ENCODE measurements at places on chromosomes 13 and 19.
A peak's percentile ranks its signal among the peaks of the same experiment; 100 is the strongest.

DNA sequence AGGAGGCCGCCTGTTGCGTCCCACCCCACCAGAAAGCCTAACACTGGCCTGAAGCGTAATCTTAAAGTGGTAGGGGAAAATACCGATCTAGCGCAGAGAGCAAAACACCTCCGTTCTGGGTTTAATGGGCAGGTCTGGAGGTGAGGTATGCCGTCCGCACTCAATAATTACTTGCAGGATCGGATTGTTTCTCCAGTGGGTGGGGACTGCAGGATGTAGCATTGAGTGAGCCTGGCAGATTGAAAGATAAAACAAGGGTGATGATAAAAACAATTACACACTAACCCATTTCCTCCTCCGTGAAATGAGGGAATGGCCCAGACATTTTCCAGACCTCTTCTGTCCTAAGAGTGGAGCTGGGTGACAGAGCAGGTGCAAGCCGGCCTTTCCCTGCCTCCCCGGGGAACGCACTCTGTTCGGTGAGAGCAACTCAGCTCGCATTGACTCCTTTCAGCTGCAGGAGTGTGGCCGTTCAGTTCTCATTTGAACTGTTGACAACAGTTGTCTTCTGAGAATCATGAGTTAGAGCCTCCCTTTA, 110.2 kb upstream of the DOCK9 start:
- no peaks in the 10 kb centered on the region for H3K36me3 ChIP-seq
- H3K27ac ChIP-seq = peak overlapping the region; percentile 63
- H3K4me3 ChIP-seq = peak overlapping the region; percentile 56
- DNase-seq = no peak

- no peaks in the 10 kb centered on the region for H3K4me1 ChIP-seq
- no peak for DNase-seq
- H3K36me3 ChIP-seq = no peaks in the 10 kb centered on the region
- H3K27me3 ChIP-seq = no peaks in the 10 kb centered on the region
- H3K27ac ChIP-seq = no peak overlapping the region
These were observed 5.7 kb downstream of the PEPD start for GRCh38 chr19:33515921-33516320.

- no peaks in the 10 kb centered on the region for H3K27me3 ChIP-seq
- no peaks in the 10 kb centered on the region for H3K4me1 ChIP-seq
- no peak overlapping the region for H3K27ac ChIP-seq
- no peak for DNase-seq
These were observed 77.7 kb downstream of the RYR1 start for GRCh38 chr19:38511074-38511708.

DNA sequence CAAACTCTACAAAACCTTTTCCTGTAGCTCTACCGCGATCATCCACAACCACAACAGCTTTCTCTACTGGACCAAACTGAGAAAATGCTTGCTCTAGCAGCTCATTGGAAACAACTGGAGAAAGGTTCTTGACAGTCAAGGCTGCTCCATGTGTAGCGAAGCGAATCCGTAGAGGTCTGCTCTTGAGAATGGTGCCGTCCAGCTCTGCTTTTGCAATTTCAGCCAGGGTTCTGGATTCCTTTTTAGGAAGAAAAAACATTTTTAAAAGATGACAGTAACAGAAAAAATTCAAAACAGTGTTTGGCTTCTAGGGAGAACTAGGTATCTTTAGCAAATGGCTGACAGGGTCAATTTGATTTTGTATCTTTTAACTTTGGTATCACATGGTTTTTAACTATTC, 10.4 kb downstream of the PSPC1 start:
- no peak overlapping the region for H3K27ac ChIP-seq
- H3K4me3 ChIP-seq = no peak overlapping the region
- no peaks in the 10 kb centered on the region for H3K27me3 ChIP-seq
- no peaks in the 10 kb centered on the region for H3K4me1 ChIP-seq
- no peak for DNase-seq

- H3K4me3 ChIP-seq = no peak overlapping the region
- peak; percentile 35 for DNase-seq
- no peak overlapping the region for H3K27ac ChIP-seq
- peaks cover 14% of the 10 kb centered on the region for H3K4me1 ChIP-seq
- H3K27me3 ChIP-seq = no peaks in the 10 kb centered on the region
These were observed 70.3 kb downstream of the ALOX5AP start for GRCh38 chr13:30805603-30806011.

GRCh38 chr19:57419439-57419838, 8.5 kb downstream of the ZNF17 start:
- peaks cover 16% of the 10 kb centered on the region for H3K36me3 ChIP-seq
- no peak for DNase-seq
- H3K4me3 ChIP-seq = no peak overlapping the region
- no peak overlapping the region for H3K27ac ChIP-seq
- H3K27me3 ChIP-seq = no peaks in the 10 kb centered on the region

DNA sequence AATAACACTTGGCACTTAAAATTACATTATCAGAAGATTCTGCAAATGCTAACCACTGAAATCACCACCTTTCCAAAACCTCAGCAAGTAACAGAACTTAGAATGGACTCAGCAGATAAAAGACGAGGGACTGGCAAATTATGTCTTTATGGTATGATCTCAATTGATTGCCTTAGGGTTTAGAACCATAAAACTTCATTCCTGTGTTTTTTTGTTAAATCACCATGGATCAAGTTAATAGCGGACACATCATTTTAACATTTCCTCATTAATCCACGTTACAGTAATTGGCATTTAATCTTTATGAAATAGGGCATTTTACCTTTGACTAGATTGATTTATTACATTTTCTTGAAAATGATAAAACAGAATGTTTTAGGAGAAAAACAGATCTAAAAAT, 2070.3 kb downstream of the PCDH9 start:
- H3K4me1 ChIP-seq = no peaks in the 10 kb centered on the region
- DNase-seq = no peak
- H3K27ac ChIP-seq = no peak overlapping the region
- no peaks in the 10 kb centered on the region for H3K36me3 ChIP-seq
- H3K4me3 ChIP-seq = no peak overlapping the region
- H3K27me3 ChIP-seq = no peaks in the 10 kb centered on the region

DNA sequence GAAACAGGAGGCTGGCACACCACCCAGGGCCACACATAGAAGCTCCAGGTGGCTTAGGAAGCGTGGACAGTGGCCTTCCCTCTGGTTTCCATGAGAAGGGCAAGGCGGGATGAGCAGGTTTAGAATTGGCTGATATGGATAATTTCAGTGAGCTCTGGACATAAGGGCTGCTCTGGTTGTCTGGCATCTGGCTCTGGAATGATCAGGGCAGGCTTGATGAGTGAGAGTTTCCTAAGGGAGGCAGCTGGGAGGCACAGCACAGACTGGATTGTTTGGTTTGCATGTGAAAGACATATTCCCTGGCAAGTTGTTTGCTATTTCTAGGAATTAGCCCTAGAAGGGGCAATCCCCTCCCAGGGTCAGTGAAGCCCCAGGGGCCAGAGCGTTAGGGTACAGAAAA, 129.5 kb downstream of the ATP8A2 start:
- H3K27ac ChIP-seq = no peak overlapping the region
- peaks cover 3% of the 10 kb centered on the region for H3K27me3 ChIP-seq
- H3K4me1 ChIP-seq = no peaks in the 10 kb centered on the region
- no peak for DNase-seq
- no peaks in the 10 kb centered on the region for H3K36me3 ChIP-seq

DNA sequence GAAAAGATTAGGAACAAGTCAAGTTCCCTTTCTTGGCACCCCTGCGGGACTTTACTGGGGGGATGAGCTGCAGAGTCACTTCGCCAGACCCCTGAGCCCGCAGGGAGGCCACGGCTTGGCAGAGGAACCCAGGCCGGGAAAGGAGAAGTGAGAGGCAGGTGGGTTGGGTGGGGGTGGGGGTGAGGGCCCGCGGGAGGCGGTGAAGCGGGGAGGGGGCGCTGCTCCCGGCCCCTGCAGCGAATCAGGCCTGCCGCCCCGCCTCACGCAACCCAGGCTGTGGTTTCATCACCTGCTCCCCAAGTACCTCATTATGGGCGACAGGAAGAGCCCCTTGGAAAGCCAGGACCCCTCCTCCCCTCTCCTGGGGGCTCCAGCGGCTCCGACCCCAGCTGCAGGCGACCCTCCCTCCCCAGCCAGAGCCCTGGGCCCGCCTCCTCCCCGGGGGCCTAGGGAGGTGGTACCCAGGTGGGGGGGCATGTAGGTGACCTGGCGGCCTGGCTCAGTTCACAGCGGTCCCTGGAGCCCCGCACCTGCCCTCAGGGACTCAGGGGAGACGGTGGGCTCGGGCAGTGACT, 9.5 kb downstream of the MEF2B start:
- no peak for DNase-seq
- H3K27ac ChIP-seq = no peak overlapping the region
- no peaks in the 10 kb centered on the region for H3K27me3 ChIP-seq

DNA sequence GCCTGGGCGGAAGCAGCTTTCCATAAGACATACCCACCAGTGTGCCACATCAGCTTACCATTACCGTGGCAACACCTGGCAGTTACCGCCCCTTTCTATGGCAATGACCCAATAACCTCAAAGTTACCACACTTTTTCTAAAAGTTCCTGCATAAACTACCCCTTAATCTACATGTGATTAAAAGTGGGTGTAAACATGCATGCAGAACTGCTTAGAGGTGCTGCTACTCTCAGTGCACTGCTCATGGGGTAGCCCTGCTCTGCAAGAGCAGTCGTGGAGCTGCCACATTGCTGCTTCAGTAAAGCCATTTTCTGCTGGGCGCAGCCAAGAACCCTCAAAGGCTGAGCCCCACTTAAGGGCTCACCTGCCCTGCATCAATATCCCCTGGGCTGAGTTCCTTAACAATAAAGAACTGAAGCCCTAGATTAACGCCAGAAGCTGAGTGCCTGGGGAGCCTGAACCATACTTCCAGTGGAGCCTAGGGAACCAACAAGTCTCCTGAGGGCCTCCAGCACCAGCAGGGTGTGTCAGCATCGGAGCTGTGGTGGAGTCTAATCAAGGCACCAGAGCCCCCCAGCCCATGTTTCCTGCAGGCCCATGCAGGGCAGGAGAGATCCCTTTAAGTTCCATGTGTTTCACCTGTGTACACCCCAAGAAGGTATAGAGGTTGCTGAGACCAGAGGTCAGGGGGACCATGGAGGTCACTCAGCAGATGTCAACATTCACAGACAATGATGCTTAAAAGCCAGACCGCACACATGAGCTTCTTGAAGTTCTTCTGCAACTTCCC, 1198.1 kb downstream of the UQCRFS1 start:
- no peak overlapping the region for H3K27ac ChIP-seq
- DNase-seq = no peak
- peaks cover 6% of the 10 kb centered on the region for H3K4me1 ChIP-seq
- no peak overlapping the region for H3K4me3 ChIP-seq
- no peaks in the 10 kb centered on the region for H3K36me3 ChIP-seq

GRCh38 chr13:94556041-94556440, 39.9 kb downstream of the TGDS start:
- no peak for DNase-seq
- H3K27me3 ChIP-seq = no peaks in the 10 kb centered on the region
- no peaks in the 10 kb centered on the region for H3K4me1 ChIP-seq
- no peaks in the 10 kb centered on the region for H3K36me3 ChIP-seq

- no peak for DNase-seq
- H3K4me1 ChIP-seq = no peaks in the 10 kb centered on the region
- H3K27ac ChIP-seq = no peak overlapping the region
- no peak overlapping the region for H3K4me3 ChIP-seq
- H3K36me3 ChIP-seq = no peaks in the 10 kb centered on the region
These were observed 19.5 kb downstream of the NOVA2 start for GRCh38 chr19:45954156-45954555.

DNA sequence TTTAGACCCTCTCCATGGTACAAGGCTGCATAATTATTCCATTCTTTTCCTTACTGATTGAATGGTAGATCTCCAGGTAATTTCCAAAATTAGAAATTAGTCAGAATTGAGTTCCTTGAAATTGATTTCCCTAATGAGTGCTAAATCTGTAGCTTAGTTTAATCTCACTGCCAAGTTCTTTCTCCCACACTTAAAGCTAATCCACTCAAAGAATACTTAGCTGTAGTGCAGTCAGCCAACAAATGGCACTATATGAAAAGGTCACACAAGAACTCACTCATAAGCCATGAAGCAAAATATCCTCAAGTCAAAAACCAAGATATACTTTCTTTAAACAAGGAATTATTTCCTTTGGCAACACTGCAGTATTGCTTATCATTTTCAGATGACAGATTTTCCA, 62.0 kb downstream of the XPO4 start:
- no peaks in the 10 kb centered on the region for H3K27me3 ChIP-seq
- H3K4me3 ChIP-seq = peak overlapping the region; percentile 23
- H3K36me3 ChIP-seq = peaks cover 69% of the 10 kb centered on the region
- DNase-seq = peak; percentile 51

GRCh38 chr13:66077132-66077689, 1152.9 kb downstream of the PCDH9 start:
- H3K4me3 ChIP-seq = no peak overlapping the region
- no peaks in the 10 kb centered on the region for H3K27me3 ChIP-seq
- no peaks in the 10 kb centered on the region for H3K4me1 ChIP-seq
- H3K36me3 ChIP-seq = no peaks in the 10 kb centered on the region
- DNase-seq = no peak

- H3K27me3 ChIP-seq = no peaks in the 10 kb centered on the region
- DNase-seq = no peak
- no peak overlapping the region for H3K27ac ChIP-seq
These were observed 16.1 kb upstream of the BCL3 start for GRCh38 chr19:44732235-44733014.

DNA sequence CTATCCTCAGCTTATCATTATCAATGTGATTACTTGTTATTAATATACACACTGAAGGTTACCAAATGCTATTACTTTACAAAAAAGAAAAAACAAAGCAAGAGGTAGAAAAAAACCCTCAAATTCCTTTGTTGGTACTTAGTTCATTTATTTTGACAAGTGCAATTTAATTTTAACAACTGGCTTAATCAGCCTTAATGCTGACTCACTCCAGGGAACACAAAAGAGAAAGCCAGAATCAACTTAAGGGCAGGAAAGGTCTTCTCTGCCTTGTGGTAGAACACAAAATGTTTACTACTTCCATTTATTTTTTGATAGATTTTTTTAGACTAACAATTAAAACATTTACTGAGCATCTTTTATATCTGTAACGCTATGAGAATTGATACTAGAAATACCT, 417.1 kb downstream of the PCDH17 start:
- H3K4me3 ChIP-seq = no peak overlapping the region
- no peak overlapping the region for H3K27ac ChIP-seq
- no peaks in the 10 kb centered on the region for H3K36me3 ChIP-seq

- no peak overlapping the region for H3K4me3 ChIP-seq
- no peak for DNase-seq
- no peak overlapping the region for H3K27ac ChIP-seq
- peaks cover 57% of the 10 kb centered on the region for H3K27me3 ChIP-seq
- no peaks in the 10 kb centered on the region for H3K4me1 ChIP-seq
These were observed 6.9 kb downstream of the KANK3 start for GRCh38 chr19:8336072-8336569.

DNA sequence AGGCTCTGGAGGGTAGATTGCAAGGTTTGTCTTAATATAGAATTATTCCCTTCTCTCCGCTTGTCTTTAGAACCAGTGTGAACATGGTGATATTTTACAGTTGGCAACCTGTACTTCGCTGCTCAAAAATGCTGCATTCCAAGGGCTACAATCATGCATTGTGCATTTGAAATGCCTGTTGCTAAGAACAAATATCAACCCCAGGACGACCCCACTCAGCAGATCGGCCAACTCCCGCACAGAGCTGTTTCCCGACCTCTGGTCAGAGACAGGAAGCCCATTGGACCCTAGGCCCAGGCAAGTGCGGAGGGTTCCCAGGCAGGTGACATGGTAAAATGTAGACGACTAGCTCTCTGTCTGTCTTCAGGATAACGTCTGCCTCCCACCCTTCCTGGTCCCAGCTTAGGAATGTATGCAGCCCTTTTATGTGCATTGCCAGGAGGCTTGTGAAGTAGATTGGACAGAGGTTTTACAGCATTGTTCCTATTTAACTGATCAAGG, 263.5 kb downstream of the FOXO1 start:
- no peaks in the 10 kb centered on the region for H3K36me3 ChIP-seq
- DNase-seq = peak; percentile 88
- H3K27ac ChIP-seq = no peak overlapping the region
- H3K27me3 ChIP-seq = no peaks in the 10 kb centered on the region
- peaks cover 11% of the 10 kb centered on the region for H3K4me1 ChIP-seq
